ENCODE measurements at places on chromosomes 3 and 15. TPM values are rescaled to one million over a fixed set of nuclear protein-coding genes. Genes with fewer than 3 reads are reported as not detected.
A peak's percentile ranks its signal among the peaks of the same experiment; 100 is the strongest.

TNIK gene
- total RNA-seq, result 74.9 TPM

DNA sequence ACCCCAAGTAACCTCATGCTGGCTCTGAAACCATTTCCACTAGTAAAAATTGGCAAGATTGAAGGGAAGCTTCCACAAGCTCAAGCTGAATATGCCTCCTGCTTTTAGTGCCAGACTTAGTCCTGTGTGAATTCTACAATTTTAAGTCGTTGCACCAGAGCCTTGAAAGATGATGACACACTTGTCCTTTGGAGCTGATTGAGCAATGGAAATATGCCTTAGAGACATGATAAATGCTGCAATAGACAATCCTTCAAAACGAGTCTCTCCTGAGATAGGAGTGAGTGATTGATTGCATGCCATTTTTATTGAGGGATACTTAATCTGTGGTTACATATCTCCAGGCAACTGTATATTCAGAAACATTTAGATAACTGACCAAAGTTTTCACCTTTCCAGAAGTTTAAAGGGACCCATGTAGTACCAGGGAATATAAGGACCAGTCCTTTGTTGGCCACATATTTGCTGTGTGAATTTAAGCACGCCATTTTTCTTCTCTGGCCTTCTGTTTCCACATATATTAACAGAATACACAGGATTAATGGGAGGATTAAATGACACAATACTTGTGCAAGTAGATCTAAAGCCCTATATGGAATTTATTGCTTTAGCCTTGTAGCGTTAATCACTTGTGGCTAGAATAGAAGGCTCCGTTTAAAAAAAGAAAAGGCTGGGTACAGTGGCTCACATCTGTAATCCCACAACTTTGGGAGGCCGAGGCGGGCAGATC is 65.1 kb downstream of the PPARG start:
- no peak for DNase-seq
- H3K36me3 ChIP-seq, result no peaks in the 10 kb centered on the region
- peak overlapping the region; percentile 28 for H3K27ac ChIP-seq
- no peaks in the 10 kb centered on the region for H3K4me1 ChIP-seq
- H3K27me3 ChIP-seq, result no peaks in the 10 kb centered on the region

DNA sequence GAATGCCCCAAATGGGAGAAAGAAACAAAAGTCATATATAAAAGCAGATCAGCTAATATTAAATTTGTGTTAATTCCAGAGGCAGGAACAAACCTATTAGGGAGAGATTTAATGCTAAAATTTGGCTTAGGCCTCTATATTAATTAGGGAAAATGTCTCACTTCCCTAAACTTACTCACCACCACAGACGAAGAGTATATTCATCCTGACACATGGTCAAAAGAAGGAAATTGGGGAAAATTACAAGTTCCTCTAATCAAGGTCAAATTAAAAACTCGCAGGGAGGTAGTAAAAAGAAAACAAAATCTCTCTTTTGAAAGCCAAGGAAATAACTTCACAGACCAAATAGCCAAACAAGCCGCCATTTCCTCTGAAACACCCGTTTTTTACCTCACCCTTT is 32.2 kb downstream of the GRM2 start:
- H3K4me1 ChIP-seq, result no peaks in the 10 kb centered on the region
- DNase-seq, result no peak
- H3K36me3 ChIP-seq, result no peaks in the 10 kb centered on the region
- H3K27ac ChIP-seq, result no peak overlapping the region
- H3K27me3 ChIP-seq, result no peaks in the 10 kb centered on the region
- H3K4me3 ChIP-seq, result no peak overlapping the region

FHIT gene
- 17.0 TPM for total RNA-seq

DNA sequence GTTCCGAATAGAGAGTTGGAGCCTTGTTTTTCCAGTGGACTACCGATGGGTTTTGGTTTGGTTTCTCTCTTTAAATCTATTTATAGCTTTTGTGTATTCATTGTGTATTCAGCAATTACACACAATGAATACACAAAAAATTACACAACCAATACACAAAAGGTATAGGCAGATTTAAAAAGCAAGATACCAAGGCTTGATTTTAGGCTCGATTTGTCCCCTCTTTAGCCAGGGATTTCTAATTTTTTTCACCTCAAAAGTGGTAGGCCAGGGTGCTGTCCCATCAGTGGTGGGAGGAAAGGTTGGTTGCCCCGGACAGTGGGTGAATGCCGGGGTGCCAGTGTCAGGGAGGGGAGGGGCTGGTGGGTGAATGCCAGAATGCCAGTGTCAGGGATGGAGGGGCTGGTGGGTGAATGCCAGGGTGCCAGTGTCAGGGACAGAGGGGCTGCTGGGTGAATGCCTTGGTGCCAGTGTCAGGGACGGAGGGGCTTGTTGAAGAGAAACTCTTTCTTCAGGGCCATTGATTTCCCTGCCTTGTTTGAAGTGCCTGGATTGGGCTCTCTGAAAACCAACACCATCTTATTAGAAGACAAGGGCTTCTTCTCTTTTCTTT is 186.2 kb downstream of the GOLGA6L6 start:
- H3K27me3 ChIP-seq, result no peaks in the 10 kb centered on the region
- H3K4me3 ChIP-seq, result no peak overlapping the region
- no peaks in the 10 kb centered on the region for H3K36me3 ChIP-seq
- H3K4me1 ChIP-seq, result no peaks in the 10 kb centered on the region
- DNase-seq, result no peak

- no peak overlapping the region for H3K4me3 ChIP-seq
- no peak for DNase-seq
- no peaks in the 10 kb centered on the region for H3K27me3 ChIP-seq
- no peaks in the 10 kb centered on the region for H3K36me3 ChIP-seq
Measured at GRCh38 chr3:89847955-89848354, 740.5 kb downstream of the EPHA3 start.

TLR9 gene
- not detected for total RNA-seq

RBP2 gene
- 1,988 TPM for total RNA-seq

DNA sequence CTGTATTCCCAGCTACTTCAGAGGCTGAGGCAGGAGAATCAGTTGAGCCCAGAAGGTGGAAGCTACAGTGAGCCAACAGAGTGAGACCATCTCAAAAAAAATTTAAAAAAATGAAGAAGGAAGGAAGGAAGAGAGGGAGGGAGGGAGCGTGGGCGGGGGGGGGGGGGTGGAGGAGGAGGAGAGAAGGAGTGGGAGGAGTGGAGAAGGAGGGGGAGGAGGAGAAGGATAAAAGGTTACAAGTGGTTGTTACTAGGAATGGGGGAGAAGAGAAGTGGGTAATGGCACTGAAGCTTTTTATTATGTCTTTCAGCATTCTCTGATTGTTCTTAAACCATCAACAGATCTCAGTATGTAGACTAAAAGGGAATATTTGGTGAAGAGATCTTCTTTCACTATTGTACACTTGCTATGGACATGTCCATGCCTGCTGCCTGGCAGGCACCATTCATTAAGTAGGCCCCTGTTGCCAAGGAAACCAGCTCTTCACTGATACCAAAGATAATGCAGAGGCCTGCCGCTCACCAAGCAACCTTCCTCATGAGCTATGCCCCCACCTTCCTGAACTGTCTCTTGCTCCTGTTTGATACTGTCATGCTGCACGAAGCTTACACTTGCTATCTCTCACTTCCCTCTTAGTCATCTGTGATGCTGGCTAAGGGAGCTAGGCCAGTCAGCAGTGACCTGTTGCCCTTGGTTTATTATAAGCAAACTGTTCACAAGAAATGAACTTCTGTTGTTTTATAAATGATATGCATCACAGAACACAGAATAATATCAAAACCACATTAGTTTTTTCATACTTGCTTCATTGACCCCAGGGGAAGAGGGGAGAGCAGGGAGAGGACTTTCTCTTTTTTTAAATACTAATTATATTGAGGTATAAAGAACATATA is 23.1 kb downstream of the EPM2AIP1 start:
- no peaks in the 10 kb centered on the region for H3K36me3 ChIP-seq
- H3K27ac ChIP-seq, result peak overlapping the region; percentile 31
- H3K27me3 ChIP-seq, result no peaks in the 10 kb centered on the region

DNA sequence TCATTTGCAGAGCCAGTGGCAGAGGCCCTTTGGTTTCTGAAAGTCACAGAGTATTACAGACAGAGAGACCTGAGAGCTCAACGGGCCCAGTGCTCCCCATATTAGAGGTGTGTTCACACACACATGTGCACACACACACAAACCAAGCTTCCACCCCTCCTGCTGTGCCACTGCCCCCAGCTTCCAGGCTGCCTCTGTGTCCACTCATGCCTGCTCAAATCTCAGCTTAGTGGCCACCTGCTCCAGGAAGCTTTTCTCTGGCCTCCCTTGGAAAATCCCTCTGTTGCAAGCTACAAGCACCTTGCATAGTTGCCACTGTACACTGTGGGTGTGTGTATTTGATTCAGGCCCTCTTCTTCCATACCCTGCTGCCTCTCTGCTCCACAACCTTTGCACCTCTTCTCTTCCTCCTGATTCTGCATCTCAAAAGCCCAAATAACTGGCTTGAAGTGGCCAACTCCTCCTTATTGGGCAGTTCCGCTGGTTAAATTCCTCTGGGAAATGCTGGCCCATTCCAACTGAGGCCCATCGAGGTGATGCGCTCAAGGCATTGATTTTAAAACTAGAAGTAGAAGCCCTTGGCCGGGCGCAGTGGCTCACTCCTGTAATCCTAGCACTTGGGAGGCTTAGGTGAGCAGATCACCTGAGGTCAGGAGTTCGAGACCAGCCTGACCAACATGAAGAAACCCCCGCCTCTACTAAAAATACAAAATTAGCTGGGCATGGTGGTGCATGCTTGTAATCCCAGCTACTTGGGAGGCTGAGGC is 23.0 kb downstream of the MESD start:
- H3K4me1 ChIP-seq, result no peaks in the 10 kb centered on the region
- no peak overlapping the region for H3K4me3 ChIP-seq
- peaks cover 15% of the 10 kb centered on the region for H3K36me3 ChIP-seq
- H3K27me3 ChIP-seq, result no peaks in the 10 kb centered on the region

- no peaks in the 10 kb centered on the region for H3K27me3 ChIP-seq
- no peak overlapping the region for H3K27ac ChIP-seq
- no peak for DNase-seq
- H3K4me3 ChIP-seq, result no peak overlapping the region
- no peaks in the 10 kb centered on the region for H3K36me3 ChIP-seq
Measured at GRCh38 chr3:190694335-190695001, 168.0 kb downstream of the GMNC start.

GRCh38 chr3:99753268-99753975 is 64.2 kb upstream of the CMSS1 start:
- no peak overlapping the region for H3K4me3 ChIP-seq
- H3K27ac ChIP-seq, result no peak overlapping the region
- H3K4me1 ChIP-seq, result no peaks in the 10 kb centered on the region
- no peaks in the 10 kb centered on the region for H3K36me3 ChIP-seq
- no peaks in the 10 kb centered on the region for H3K27me3 ChIP-seq
- no peak for DNase-seq

DNA sequence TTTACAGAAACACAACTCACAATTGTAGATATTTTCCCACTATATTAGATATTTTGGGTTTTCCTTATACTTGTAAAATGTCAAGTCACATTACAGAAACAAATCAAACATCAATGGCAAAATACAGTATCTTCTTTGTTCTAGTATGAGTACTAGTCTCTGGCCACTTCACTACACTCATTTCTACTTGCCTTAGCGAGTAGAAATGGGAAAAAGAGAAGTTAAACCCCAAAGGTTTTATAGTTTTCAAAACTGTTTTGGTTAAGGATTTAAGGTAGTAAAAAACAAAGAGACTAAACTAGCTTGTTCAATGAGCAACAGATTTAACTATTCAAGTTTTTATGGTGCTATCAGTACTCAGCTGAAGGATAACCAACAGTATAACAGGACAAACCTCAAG is 81.7 kb downstream of the BTD start:
- no peak overlapping the region for H3K27ac ChIP-seq
- H3K4me1 ChIP-seq, result no peaks in the 10 kb centered on the region
- H3K4me3 ChIP-seq, result no peak overlapping the region
- no peaks in the 10 kb centered on the region for H3K27me3 ChIP-seq
- no peak for DNase-seq
- H3K36me3 ChIP-seq, result no peaks in the 10 kb centered on the region

GRCh38 chr15:88401251-88401995 is 65.8 kb downstream of the MRPL46 start:
- no peaks in the 10 kb centered on the region for H3K4me1 ChIP-seq
- no peak overlapping the region for H3K27ac ChIP-seq
- no peaks in the 10 kb centered on the region for H3K27me3 ChIP-seq
- H3K4me3 ChIP-seq, result no peak overlapping the region

GRCh38 chr3:99466331-99466730 is 172.1 kb upstream of the COL8A1 start:
- H3K4me3 ChIP-seq, result no peak overlapping the region
- no peaks in the 10 kb centered on the region for H3K36me3 ChIP-seq
- H3K27me3 ChIP-seq, result no peaks in the 10 kb centered on the region
- H3K27ac ChIP-seq, result no peak overlapping the region
- no peaks in the 10 kb centered on the region for H3K4me1 ChIP-seq
- no peak for DNase-seq

- DNase-seq, result no peak
- no peak overlapping the region for H3K4me3 ChIP-seq
Measured at GRCh38 chr3:46893146-46893748, 15.7 kb downstream of the PTH1R start.

DNA sequence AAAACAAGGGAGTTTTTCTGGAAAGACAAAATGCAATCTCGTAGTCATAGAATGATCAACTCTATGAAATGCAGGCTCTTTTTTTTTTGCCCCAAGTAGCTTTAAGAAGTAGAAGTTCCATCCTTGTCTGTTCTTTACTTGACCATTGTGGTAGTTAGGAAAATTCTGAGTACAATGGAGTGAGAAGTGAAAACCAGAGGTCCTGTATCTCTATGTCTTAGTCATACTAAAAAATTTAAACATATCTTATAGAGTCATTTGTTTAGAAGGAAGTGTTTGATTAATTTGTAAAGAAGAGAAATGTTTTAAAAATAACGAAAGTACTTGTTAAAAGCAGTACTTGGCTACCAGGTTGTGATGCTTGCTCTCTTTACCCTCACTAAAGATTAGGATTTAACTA is 52.4 kb downstream of the PRKCI start:
- no peak for DNase-seq
- H3K4me3 ChIP-seq, result no peak overlapping the region
- H3K36me3 ChIP-seq, result peaks cover 25% of the 10 kb centered on the region
- H3K4me1 ChIP-seq, result no peaks in the 10 kb centered on the region
- H3K27me3 ChIP-seq, result no peaks in the 10 kb centered on the region

Data from Peyer's patch (tissue), 4 donors.